ENCODE measurements at places on chromosomes 2 and 18.

DNA sequence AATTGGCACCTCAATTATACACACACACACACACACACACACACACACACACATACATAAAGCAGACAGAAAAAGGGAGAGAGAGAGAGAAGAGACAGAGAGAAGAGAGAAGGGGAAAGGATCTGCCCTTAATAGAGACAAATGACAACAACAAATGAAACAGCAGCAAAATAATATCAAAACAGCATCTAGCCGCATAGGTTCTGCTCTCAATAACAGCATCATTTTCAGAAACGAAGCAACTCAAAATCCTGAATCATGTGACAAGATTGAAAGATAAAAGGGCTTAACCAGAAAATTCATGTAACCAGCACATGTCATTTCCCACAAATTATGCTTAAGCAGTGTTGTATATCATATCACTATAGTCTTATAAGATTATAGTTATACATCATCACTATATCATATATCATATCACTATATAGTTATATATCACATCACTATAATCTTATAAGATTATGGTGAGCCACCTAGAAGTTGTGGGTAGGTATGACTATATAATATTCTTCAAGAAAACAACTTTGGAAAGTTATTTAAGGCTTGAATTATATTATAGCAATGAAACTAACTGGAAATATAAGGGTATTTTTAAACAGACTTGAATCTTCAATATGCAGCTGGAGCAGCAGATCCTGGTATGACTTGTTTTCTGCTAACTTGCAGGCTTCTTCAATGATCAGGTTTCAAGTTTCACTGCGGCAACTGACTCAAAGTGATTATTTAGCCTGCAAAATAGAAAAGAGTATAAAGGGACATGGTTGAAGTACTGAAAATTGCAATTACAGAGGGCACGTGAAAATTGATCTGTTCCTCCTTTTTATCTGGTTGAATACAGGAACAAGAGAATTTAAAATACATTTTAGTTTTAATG, 16.1 kb upstream of the VPS54 start:
- DNase-seq: no peak

- no peak for DNase-seq
Observed at GRCh38 chr2:219868635-219869034, 241.2 kb downstream of the SLC4A3 start.

DNA sequence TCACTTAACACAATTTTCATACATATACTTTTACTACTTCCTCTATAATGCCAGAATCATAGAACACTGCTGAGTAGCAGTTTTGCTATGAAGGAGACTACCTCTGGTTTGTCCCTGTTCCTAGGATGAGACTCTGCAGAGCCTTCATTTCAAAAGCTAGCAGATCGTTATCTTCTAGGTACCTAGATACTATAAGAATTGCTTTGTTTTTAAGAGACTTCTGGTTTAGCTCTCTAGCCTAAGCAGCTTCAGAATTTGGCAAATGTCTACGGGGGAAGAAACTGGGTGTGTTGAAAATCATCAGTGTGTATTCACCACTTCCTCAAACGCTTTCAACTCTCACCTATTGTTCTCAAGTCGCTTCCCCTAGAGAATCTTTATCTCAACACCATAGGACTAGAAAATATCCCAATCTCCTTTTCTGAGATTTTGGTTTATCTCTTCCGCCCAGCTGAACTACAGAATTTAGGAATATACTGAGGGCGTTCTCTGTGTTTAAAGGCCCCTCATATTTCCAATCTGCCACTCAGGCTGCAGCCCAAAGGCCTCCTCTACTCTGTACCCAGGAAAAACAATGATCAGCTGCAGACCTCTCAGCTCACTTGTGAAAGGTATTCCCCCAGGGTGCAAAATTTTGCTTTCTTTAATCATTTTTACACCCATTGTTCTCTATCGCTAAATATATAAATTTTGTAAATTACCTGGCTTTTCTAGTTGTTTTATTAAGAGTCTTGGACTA, 28.7 kb downstream of the SMAD2 start:
- DNase-seq: no peak

DNA sequence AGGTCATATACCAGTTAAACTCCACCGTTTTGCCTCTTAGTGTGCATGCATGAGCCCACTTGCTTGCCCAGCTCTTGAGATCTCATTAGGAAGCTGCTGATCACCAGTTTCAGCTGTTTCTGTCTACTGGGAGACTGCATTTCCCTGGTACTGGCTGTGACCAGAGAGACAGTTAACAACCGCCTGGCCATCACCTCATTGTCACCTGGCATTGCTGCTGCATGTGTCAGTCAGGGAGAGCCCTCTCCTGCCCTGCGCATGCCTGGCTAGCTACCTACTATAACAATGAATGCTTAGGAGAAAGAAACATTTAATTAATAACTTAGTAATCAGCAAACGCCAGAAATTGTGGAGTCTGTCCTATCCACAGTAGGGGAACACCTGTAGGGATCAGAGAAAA, 265.8 kb upstream of the CYRIA start:
- DNase-seq: no peak

GRCh38 chr2:43266711-43267111, 40.3 kb upstream of the ZFP36L2 start:
- no peak for DNase-seq

DNA sequence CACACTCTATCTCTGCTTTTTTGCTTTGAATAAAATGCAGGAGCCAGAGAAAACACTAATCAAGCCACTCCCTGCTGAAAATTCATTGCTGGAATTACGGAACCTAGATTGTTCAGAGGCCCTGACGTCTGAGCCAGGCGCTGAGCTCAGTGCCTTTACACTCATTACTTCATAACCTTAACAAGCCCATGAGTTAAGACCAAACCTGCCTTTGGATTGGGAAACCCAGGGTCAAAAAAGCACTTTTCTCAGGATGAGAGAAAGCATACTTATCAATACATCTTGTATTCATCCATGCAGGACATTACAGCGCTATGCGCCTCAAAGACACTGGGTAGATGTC, 762 bp downstream of the INO80C start:
- no peak for DNase-seq

DNA sequence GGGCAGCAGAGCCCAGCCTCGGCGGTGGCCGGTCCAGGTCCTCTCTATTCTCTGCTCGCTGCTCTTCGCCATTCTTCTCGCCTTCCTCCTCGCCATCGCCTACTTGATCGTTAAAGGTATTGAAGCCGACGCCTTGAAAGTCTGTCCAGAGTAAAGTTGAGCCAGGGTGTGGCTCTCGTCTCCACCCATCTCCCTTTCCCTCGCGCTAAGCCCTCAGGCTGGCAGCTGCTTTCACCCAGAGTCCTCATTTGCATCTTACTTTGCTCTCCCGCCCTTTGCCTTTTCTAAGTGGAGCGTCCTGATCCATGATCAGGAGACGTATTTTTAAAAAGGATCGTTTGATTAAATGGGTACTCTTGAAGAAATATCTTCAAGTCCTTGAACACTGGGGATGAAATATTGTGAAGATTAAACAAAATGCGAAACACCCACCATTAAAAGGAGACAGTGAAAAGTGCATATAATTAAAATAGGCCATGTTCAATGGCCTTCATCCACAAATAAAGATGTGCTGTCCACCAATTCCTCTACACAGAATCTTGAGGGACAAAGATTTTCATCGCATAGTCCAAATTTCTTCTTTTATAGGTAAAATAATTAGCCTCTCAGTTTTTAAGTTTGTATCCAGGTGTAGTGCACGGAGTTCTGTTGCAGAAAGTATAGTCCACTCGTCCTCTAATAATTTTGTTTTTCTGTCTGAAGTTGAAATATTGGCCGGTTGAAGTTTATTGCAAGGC, 657 bp downstream of the ARL6IP6 start:
- no peak for DNase-seq

- no peak for DNase-seq
Observed at GRCh38 chr2:230944123-230944653, 19.1 kb upstream of the GPR55 start.

GRCh38 chr2:85353876-85354285, 447 bp downstream of the RETSAT start:
- no peak for DNase-seq

Measured in posterior cingulate gyrus (tissue), 11 donors.